Cardiac muscle cell (in vitro differentiated cells and primary cell): ENCODE measurements at places on chromosomes 6 and 20. TPM values are rescaled to one million over a fixed set of nuclear protein-coding genes. Genes with fewer than 3 reads are reported as not detected.

Gene BIRC7
- not detected in 2 replicates for polyA plus RNA-seq

Gene SLC29A1
- polyA plus RNA-seq, result 85.4 and 88.7 TPM in 2 replicates

Gene MYBL2
- 27.3 and 63.1 TPM in 2 replicates for polyA plus RNA-seq

Gene GLYATL3
- polyA plus RNA-seq, result not detected in 2 replicates

Gene WFDC8
- polyA plus RNA-seq, result not detected in 2 replicates

Gene FUCA2
- polyA plus RNA-seq, result 32.6 and 44.4 TPM in 2 replicates

Gene ELOVL4
- 12.2 and 12.9 TPM in 2 replicates for polyA plus RNA-seq

Gene COL9A3
- 6.4 and 12.3 TPM in 2 replicates for polyA plus RNA-seq

Gene CCNC
- polyA plus RNA-seq, result 68.1 and 80.0 TPM in 2 replicates
